Uterus (tissue), 4 donors: ENCODE measurements at places on chromosomes 6 and 20. TPM values are rescaled to one million over a fixed set of nuclear protein-coding genes. Genes with fewer than 3 reads are reported as not detected.

SSTR4 gene
- not detected for total RNA-seq

GRCh38 chr20:50980071-50980681, 21.6 kb downstream of the MOCS3 start:
- DNase-seq: no peak

- DNase-seq: no peak
These were observed 363.2 kb upstream of the FLRT3 start for GRCh38 chr20:14700639-14700960.

C6orf15 gene
- total RNA-seq: not detected

- DNase-seq: no peak
These were observed 62.8 kb downstream of the UTRN start for GRCh38 chr6:144347933-144348332.

GRCh38 chr20:23663180-23663579, 25.4 kb upstream of the CST3 start:
- DNase-seq: no peak

DNA sequence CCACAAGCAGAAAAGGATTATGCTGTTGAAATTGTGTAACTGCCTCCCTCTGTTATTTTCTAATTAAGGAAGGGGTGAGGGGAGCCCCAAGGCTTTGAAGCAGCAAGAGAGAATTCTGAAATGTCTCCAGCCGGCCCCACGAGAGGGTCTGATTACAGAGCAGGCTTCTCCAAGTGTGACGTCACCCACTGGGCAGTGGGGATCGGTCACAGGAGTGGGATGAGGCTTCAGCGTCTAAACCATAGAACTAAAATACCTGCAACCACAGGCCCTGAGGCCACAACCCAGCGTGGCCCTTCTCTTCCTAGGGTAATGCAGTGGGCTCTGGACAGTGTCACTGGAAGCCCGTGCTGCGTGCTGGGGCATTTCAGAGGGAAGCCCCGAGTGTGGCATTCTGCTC, 38.6 kb upstream of the APCDD1L start:
- peak; percentile 48 for DNase-seq

DNA sequence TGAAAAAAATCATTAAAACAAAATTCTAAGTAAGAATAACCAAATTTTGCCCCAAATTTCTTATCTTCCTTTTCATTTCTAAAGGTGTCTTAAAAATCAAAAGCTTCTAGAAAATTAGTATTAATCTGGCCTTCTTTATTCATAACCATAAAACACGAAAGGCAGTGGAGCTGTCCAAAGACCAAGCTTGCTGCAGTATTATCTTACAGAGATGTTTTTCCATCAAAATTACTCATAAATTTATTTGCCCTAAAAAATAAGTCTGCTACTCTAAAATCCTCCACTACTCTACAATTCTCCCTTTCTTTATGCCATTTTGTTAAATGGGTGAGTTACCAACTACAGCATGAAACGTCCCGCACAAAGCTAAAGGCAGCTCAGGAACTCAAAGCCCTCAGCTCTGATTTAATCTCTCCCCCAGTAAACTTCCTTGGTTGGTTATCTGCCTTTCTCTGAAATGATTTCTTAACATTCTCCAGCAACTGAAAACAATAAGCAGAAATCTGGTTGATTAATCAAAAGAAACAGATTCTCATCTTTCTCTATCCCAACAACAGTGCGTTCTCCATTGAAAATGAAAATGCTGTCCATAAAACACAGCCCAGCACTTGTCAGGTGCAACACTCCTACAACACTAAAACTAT, 2.1 kb downstream of the USP49 start:
- no peak for DNase-seq

- DNase-seq: no peak
These were observed 32.3 kb upstream of the AFDN start for GRCh38 chr6:167794161-167795157.

VARS1 gene
- 39.7 TPM for total RNA-seq

DNA sequence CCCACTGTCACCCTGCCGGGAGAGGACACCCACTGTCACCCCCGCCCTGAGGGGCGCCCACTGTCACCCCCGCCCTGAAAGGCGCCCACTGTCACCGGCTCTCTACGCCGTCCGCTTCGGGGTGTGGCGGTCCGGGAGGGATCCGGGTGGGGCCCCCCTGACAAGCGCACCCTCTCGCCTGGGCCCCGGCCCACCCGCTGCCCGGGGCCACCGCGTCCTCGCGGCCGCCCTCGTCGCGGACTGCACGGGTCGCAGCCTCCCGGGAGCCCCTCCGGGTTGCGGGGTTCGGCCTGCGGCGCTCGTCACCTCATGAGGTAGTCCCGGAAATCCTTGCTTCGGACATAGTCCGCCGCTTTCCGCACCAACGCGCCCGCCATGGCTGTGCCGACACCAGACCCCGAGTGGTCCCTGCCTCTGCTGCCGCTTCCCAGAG, 224 bp downstream of the MPC1 start:
- DNase-seq: no peak

DNA sequence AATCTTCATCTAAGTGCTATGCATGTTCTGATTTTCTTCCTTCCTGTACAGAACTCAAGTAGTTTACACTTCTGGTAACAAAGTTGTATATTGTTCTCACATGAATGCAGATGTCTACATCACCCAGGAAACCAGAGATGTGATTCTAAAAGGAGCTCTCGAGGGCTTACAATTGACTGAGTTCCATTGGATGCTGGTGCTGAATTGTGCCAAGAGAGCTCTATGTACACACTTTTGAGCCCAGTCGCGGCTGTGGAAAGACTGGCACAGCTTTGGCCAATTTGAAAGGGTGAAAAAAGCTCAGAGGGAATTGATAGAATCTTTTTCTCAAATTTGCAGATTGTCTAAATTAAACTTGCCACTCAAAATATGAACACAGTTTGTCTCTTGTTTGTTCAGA, 340.7 kb downstream of the LMBRD1 start:
- DNase-seq: no peak

DNA sequence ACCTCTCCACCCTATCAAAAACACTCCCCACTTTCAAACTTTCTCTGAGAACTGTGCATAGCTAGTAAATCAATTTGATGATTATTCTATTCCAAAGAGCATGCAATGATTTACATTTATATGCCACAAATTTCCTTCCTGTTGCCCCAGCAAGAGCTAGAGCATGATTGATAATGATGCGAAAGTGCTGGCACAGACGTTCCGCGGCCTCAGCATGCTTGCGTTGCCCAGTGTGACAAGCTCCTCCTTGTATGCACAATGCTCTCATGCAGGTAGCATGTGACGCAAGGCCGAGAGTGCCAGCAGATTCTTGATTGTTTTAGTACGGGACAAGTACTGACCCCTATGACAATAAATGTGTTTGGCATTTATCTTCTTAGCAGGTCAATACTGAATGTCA, 696.3 kb upstream of the SLC35B3 start:
- no peak for DNase-seq

- DNase-seq: peak; percentile 78
These were observed 20.4 kb downstream of the HLA-G start for GRCh38 chr6:29847871-29848630.

TUBB1 gene
- 0.48 TPM for total RNA-seq

- no peak for DNase-seq
These were observed 13.1 kb downstream of the CST7 start for GRCh38 chr20:24962182-24962492.

DNA sequence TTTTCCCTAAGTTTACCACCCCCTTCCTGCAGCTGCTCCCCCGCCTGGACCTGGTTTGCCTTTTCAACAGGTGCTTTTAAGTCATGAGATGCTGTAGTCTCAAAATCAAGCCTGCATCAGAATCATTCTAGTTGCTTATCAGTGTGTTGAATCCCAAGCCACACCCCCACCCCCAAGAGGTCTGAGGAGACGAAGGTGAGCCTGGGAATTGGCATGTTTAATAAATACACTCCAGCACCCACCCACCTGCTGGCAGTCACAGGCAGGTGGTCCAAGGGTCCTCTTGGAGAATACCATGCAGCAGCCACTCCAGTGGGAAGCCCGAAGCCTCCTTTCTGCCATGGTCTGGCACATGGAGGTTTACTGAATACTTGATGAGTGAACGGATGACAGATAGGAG, 1.1 kb upstream of the ADIG start:
- no peak for DNase-seq

GPR63 gene
- total RNA-seq: 0.26 TPM

DNA sequence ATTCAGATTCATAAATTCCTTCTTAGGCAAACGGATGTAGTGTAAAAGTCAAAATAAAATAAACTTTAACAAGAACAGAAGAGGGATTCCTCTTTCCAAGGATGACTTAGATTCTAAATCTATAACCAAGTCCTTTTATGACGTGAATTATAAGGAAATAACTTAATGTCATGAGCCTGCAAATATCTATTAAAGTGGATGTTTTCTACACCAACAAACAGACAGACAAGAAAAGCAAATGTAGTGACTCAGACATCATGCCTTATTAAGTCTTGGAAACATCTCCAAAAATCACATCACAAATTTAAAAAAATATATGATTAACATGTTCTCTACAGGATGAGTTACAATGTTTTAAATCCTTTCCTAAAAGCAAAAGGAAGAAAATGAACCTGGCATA, 397.1 kb downstream of the ESR1 start:
- no peak for DNase-seq

DNA sequence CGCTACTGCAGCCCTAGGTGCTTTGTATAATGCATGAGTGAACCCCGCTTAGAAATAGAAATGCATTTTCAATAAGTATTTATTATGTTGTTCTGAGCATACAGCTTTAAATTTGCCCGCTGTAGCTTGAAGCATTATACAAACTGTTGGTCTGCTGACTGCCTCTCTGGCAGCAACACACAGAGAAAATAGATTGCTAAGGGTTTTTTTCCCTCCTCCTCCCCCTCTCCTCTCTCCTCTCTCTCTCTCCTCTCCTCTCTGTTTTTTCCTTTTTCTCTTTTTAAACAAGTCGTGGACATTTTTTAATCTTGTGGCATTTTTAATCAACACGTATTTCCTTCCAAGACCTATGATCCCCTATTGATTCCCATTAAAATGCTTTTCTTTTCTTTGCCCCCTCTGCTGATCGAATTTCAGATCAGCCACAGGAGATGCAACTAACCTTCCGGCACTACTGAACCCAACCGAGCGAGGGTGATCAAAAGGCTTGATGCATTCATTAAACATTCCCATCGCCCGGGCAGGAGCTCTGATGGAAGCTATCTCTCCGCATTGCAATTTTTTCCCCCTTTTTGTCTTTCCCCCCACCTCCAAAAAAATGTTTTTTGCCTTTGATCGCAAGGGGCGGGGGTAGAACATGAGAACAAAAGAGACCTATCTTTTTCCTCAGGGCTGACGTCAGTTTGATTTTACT, 90.7 kb upstream of the ARID1B start:
- DNase-seq: peak; percentile 24

COL9A1 gene
- 33.5 TPM for total RNA-seq

GRCh38 chr20:58984691-58985090, 3.6 kb downstream of the NELFCD start:
- DNase-seq: no peak

DNAH8 gene
- total RNA-seq: not detected

- no peak for DNase-seq
These were observed 25.0 kb downstream of the BMP7 start for GRCh38 chr20:57241363-57241991.

GRCh38 chr20:42700372-42700771, 489.3 kb downstream of the PTPRT start:
- DNase-seq: no peak

TPBG gene
- 11.5 TPM for total RNA-seq

DNA sequence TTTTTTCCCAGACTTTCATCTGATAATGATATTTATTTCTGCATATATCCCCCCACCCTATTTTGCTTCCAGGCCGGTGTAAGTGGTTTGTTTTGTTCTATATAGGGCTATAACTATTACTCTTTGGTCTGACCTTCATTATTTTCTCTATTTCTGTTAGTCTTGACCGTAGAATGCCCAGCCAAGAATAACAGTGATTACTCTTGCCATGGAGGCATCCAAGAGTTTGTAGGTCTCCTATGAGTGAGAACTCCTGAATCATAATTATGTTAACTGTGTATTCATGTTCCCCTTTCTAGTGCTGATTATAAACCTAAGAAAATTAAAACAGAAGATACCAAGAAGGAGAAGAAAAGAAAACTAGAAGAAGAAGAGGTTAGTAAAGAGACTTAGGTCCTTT, 52.2 kb downstream of the TOP1 start:
- no peak for DNase-seq

- DNase-seq: no peak
These were observed 65.3 kb upstream of the KCNK16 start for GRCh38 chr6:39387785-39388184.

- no peak for DNase-seq
These were observed 144.1 kb upstream of the PTCHD4 start for GRCh38 chr6:48255094-48255493.

DNA sequence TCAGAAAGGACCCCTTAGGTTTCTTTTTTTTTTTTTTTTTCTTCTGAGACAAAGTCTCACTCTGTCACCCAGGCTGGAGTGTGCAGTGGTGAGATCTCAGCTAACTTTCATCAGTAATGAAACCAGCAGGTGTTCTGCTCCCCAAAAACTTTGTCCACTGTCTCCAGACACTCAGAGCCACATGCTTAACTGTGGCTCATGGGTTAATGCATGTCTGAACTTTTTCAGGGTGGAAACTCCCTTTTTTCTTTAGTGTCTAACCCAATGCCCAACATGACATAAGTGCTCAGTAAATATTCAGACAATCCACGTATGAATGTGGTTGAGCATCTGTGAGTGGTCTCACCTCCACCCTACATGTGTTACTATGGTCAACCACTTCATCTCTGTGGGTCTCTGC, 45.4 kb downstream of the MYB start:
- no peak for DNase-seq

DNA sequence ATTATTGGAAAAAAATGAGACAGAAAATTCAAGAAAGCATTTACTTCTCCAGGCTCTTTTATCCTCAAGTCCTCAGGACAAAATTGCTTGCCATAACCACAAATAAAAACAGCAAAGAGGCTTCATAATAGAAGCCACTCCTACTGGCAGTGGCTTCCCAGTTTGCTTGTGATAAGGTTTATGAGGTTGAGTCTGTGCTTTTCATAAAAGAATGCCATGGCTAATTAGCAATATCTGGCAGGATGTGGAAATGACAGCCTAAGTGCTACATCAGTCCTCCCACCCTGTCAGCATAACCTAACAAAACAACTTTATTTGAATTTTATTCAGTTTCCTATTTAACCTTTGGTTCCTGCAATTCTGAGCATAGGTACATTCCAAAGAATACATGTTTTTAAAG, 80.9 kb upstream of the HTR1E start:
- no peak for DNase-seq

TRIM10 gene
- 0.69 TPM for total RNA-seq

- no peak for DNase-seq
These were observed 36.4 kb downstream of the LYRM2 start for GRCh38 chr6:89602166-89602565.
